B cell (primary cell): ENCODE measurements at places on chromosomes 12 and 14. TPM values are rescaled to one million over a fixed set of nuclear protein-coding genes. Genes with fewer than 3 reads are reported as not detected.
A peak's percentile ranks its signal among the peaks of the same experiment; 100 is the strongest.

DNA sequence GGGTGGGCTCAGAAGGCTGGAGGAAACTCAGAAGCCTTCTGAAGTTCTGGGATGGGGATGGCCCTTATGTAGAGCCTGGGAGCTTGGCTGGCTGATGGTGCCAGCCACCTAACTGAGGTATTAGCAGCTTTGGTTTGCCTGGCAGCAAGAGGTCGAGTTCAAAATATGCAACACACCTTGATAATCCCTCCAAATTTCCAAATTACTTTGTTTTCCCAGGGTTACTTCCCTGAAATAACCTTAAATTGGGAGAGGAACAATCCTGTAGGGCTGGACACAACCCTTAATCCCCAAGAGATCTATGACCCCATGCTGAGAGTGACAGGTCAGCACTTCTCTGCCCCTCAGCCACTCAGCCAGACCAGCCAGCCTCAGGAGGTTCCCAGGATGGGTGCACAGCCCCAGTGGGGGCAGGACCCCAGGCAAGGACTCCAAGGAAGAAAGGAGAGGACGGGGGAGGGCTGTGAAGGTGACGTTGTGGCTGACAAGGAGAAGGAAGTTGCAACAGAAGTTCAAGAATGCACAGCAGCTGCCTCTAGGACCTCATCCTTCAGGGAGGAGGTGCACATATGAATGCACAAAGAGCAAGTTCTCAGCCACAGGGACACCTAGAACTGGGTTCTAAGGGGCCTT, 18.6 kb upstream of the KRT77 start:
- no peaks in the 10 kb centered on the region for H3K27me3 ChIP-seq
- H3K4me1 ChIP-seq: no peaks in the 10 kb centered on the region
- H3K4me3 ChIP-seq: no peak overlapping the region
- no peak for DNase-seq
- H3K27ac ChIP-seq: no peak overlapping the region

DNA sequence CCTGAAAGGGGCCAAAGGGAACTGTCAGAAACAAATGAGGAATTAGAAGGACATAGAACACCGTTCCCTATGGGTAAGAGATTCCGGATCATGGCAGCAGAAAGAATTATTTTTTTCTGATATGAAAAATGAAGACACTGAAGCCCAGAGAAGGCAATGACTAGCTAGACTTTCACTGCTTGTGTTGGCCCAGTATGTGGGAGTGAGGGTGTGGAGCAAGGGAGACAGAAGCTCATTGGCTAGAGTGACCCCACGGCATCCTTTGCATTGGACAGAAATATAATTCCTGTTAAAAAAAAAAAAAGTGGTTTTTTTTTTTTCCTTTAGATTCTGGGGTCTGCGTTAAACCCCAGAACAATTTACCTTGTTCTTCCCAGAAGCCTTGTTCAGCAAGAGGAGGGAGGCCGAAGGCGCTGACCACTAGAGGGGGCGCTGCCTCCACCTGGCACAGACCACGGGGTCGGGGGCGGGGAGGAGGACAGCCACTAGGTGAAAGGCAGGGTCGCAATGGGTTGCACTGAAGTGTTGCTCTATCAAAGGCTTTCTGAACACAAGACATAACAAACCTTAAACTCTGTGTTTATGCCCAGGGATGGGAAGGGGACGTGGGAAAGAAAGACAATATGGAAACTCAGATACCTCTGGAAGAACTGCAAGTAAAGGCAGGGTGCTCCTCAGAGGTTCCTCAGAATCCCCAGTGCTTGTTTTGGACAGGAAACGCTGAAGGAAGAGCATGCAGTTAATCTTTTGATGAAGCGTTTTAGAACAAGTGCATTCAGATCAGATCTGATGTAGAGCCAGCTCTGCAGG, 156.8 kb downstream of the KCNA5 start:
- no peak overlapping the region for H3K4me3 ChIP-seq
- no peaks in the 10 kb centered on the region for H3K36me3 ChIP-seq
- DNase-seq: peak; percentile 5
- H3K4me1 ChIP-seq: no peaks in the 10 kb centered on the region

Gene FAM186B
- 0.47 and 0.70 TPM in 2 replicates for total RNA-seq

DNA sequence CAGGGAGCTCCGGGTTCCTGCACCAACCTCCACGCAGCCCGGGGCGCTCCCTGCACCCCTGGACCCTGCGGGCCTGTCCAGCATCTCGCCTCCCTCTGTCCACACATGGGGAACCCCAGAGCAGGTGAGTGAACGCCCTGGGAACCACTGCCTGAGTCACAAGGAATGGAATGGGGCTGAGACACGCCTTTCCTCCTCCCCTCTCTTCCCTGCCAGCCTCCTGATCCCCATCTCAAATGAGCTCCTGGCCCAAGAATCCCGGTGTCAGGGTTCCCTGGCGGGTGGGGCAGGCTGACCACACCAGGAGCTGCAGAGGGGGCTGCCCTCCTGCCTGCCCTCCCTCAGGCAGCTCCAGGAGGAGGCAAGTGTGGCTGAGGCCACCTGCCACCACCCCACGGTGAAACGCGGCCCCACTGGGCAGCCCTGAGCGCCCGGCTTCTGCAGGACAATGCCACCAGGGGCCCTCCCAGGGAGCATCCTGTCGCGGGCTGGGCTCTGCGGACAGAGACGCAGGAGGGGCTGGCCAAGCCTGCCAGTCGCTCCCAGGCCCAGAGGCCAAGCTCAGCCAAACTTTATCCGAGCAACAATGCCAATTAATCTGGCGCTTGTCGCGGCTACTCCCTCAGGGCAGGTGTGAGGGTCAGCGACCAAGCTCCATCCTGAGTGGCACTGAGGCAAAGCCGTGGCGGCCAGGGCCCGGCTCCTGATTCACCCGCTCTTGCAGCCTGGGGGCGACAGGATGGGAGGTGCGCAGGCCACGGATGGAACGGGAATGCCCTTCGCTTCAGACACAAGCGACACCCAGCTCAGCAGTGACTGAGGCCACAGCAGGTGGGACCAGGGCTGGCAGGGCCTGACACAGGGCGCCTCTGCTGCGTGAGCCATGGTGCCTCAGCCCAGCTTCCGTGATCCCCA, 44.3 kb downstream of the GALNT9 start:
- DNase-seq: no peak
- peaks cover 8% of the 10 kb centered on the region for H3K27me3 ChIP-seq
- H3K36me3 ChIP-seq: no peaks in the 10 kb centered on the region
- H3K27ac ChIP-seq: no peak overlapping the region
- no peak overlapping the region for H3K4me3 ChIP-seq
- peaks cover 9% of the 10 kb centered on the region for H3K4me1 ChIP-seq

- H3K27me3 ChIP-seq: no peaks in the 10 kb centered on the region
- peaks cover 29% of the 10 kb centered on the region for H3K4me1 ChIP-seq
- peak; percentile 54 for DNase-seq
- no peak overlapping the region for H3K27ac ChIP-seq
Observed at GRCh38 chr14:92696366-92696765, 52.1 kb downstream of the LGMN start.

DNA sequence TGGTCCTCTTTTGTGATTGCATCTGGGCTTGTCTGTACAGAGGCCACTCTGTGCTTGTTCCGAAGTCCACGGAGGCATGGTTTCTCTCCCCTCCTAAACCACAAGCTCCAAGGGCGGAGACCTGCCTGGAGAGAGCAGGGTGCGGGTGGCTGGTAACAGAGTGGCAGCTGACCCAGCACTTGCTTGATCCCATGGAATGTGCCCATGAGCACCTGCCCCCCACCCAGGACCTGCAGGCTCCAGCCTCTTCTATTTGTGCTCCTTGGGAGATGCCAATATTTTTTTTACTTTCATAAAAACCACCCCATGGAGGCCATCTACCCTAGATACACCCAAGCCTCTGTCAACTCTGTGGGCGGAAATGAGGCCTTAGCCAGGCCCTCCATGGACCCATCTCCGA, 104.7 kb downstream of the PRMT8 start:
- no peak overlapping the region for H3K4me3 ChIP-seq
- no peaks in the 10 kb centered on the region for H3K36me3 ChIP-seq
- H3K4me1 ChIP-seq: no peaks in the 10 kb centered on the region
- H3K27me3 ChIP-seq: no peaks in the 10 kb centered on the region

- H3K4me3 ChIP-seq: no peak overlapping the region
- no peak for DNase-seq
- no peak overlapping the region for H3K27ac ChIP-seq
- no peaks in the 10 kb centered on the region for H3K36me3 ChIP-seq
- no peaks in the 10 kb centered on the region for H3K27me3 ChIP-seq
Observed at GRCh38 chr12:122389677-122390076, 32.8 kb downstream of the CLIP1 start.

DNA sequence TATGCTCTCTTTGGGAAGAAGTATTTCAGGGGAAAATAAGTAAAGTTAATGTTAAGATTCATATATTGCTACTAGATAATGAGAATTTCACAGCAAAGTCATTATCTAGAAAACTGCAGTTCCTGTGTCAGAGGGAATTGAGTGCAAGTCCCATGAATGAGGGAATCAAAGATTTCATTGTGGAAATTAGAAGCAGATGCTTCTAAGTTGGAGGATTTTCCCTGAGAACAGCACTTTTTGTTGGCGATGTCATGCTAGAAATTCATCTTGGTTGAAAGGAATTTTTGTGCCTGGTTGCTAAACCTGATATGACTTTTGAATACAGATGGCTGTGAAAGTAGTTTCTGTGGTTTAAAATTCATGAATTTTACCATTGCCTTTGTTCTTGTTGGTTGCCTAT, 25.6 kb downstream of the FRMD6 start:
- H3K27ac ChIP-seq: no peak overlapping the region
- H3K27me3 ChIP-seq: no peaks in the 10 kb centered on the region
- no peaks in the 10 kb centered on the region for H3K4me1 ChIP-seq
- H3K4me3 ChIP-seq: no peak overlapping the region
- no peak for DNase-seq

DNA sequence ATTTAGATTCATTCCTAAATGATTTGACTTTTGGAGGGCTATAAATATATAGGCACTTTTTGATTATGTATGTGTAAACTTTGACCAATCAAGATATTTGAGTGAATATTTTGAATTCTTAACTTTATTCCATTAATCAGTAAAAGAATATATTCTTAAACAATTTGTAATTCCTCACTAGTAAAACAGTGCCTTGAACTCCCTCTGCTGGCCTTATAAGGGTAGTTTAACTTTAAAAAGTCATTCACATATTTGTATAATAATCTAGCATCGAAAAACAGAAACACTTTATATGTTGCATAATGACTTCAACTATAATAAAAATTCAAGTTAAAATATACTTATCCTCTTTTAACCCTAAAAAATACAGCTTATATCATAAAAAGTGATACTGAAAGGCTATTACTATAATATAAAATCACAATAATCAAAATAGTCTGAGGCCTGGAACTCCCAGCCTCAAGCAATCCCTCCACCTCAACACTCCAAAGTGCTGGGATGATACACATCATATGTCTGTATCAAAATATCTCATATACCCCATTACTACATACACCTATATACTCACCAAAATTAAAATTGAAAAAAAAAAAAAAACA, 31.2 kb downstream of the CCDC59 start:
- H3K27me3 ChIP-seq: no peaks in the 10 kb centered on the region
- H3K36me3 ChIP-seq: no peaks in the 10 kb centered on the region
- H3K27ac ChIP-seq: no peak overlapping the region

- no peaks in the 10 kb centered on the region for H3K4me1 ChIP-seq
- H3K4me3 ChIP-seq: no peak overlapping the region
- H3K27me3 ChIP-seq: peaks cover 3% of the 10 kb centered on the region
- no peaks in the 10 kb centered on the region for H3K36me3 ChIP-seq
Observed at GRCh38 chr14:92285311-92285710, 37.7 kb upstream of the SLC24A4 start.

Gene SLC7A8
- total RNA-seq: 0.85 and 1.1 TPM in 2 replicates

DNA sequence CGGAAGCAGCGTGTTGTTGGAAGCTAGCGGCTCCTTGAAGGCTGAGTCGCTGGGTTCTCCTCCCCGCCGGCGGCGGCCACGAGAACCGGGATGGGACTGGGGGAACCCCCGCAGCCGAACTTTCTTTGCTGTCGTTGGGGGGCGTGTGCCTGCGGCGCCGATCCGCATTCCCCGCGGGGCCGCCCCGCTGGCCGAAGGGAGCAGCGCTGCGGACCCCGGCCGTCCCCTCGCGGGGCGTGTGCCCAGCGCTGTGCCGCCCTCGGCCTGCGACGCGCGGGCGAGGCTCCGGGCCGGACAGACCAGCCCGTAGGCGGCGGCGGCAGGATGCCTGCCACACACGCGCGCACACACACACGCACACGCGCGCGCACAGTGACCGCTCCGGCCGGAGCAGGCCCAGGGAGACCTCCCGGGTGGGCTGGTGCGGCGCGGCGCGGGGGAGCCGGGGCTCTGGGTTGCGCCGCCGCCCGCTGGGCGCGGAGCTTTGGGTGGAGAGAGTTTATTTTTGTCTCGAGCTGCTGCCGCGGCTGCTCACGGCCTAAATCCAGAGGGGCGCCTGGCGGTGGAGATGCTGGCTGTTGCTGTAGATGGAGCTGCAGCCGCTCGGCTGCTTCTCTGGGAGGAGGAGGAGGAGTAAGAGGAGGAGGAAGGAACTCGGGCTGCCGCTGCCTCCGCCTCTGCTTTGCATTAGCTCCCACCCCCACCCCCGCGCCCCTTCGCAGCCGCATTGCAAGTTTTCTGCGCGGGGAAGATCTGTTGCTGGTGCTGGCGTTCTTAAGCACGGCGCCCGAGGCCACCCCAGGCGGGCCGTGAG, at the start of gene SAMD4A:
Gene SAMD4A, plus strand, starts transcription at position 719 of the 814 bp plus-strand sequence. CDS start 789 bp downstream, outside the sequence.
- H3K4me1 ChIP-seq: peaks cover 24% of the 10 kb centered on the region
- H3K27ac ChIP-seq: peak within 1 kb of the TSS; percentile 73
- no peaks in the 10 kb centered on the region for H3K27me3 ChIP-seq

Gene ANO2
- not detected in 2 replicates for total RNA-seq

Gene ASCL1
- not detected in 2 replicates for total RNA-seq

GRCh38 chr14:23346693-23347405, 5.8 kb downstream of the SLC22A17 start:
- H3K36me3 ChIP-seq: no peaks in the 10 kb centered on the region
- no peak for DNase-seq
- no peak overlapping the region for H3K27ac ChIP-seq

- peaks cover 19% of the 10 kb centered on the region for H3K36me3 ChIP-seq
- H3K27me3 ChIP-seq: no peaks in the 10 kb centered on the region
- H3K4me1 ChIP-seq: peaks cover 33% of the 10 kb centered on the region
- H3K27ac ChIP-seq: peak overlapping the region; percentile 14
- H3K4me3 ChIP-seq: no peak overlapping the region
Observed at GRCh38 chr12:64660237-64661018, 50.1 kb downstream of the RASSF3 start.

Gene INHBE
- total RNA-seq: not detected in 2 replicates

DNA sequence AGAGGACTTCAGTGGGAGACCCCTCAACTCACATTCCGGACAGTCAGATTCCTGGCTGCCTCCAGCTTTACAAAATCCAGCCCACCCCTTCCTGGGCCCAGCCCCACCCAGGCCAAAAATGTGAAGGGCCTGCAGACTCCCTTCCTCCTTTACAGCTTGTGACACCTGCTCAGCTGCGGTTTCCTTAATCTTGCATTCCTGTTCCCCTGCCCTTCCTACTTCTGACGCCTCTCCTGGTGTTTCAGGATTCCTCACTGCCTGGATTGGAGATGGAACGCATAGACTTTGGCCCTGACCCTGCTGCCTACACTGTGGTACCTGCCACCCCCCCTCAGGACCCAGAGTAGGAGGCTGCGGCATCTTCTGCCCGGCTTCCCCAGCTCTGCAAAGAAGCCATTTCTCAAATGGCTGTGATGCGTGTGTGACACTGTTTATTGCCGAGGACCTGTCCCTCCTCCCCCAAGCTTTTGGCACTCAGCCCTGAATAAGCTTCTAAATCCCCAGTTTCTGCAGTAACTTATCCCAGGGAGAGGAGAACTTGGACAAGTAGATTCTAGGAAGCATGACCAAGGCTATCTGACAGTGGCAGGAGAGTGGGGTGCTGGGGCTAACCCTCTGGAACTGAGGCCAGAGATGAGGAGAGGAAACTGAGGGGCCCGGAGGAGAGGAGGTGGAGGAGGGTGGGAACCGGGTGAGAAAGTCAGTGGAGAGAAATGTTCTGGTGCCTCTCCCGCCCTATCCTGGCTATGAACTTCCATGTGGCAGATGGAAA, 24.9 kb upstream of the BCDIN3D start:
- H3K27me3 ChIP-seq: no peaks in the 10 kb centered on the region
- H3K27ac ChIP-seq: no peak overlapping the region
- H3K36me3 ChIP-seq: no peaks in the 10 kb centered on the region

Gene TUBA1B
- 323 and 327 TPM in 2 replicates for total RNA-seq

Gene C12orf50
- 0.10 and 0.22 TPM in 2 replicates for total RNA-seq
